ENCODE measurements at places on chromosomes 7 and 10.
A peak's percentile ranks its signal among the peaks of the same experiment; 100 is the strongest.

DNA sequence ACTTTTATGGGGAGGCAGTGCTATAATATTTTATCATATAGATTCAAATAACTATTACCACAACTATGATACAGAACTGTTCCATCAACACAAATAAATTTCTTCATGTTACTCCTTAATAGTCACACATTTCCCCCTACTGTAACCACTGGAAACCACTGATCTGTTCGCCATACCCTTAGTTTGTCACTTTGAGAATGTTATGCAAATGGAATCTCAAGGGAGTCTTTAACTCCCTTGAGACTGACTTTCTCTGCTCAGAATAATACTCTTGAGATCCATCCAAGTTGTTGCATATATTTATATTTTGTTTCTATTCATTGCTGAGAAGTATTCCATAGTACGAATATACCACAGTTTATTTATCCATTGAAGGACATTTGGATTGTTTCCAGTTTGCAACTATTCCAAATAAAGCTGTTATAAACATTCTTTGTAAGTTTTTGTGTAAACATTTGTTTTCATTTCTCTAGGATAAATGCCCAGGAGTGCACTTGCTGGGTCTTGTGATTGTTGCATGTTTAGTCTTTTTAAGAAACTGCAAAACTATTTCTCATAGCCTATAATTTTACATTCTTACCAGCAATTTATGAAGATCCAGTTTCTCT lies 19.7 kb upstream of the PON2 start:
- no peak for ATAC-seq

GRCh38 chr7:19442016-19442785 lies 266.6 kb downstream of the POLR1F start:
- ATAC-seq, result no peak

DNA sequence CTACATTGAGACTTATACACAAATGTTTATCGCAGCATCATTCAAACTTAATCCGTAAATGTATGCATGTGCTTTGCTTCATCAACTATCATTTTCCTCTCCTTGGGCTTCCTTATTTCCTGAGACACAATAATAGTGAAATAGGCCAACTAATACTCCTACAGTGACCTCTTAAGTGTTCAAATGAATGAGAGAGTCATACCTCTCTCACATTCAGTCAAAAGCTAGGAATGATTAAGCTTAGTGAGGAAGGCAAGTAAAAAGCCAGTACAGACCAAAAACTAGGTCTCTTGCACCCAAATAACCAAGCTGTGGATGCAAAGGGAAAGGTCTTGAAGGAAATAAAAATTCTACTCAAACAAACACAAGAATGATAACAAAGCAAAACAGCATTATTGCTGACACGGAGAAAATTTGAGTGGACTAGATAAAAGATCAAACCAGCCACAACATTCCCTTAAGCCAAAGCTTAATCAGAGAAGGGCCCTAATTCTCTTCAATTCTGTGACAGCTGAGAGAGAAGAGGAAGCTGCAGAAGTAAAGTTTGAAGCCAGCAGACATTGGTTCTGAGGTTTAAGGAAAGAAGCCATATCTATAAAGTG lies 72.3 kb downstream of the GLCCI1 start:
- peak; percentile 87 for ATAC-seq

- no peak for ATAC-seq
Measured at GRCh38 chr10:57952741-57953140, 315.0 kb downstream of the IPMK start.

DNA sequence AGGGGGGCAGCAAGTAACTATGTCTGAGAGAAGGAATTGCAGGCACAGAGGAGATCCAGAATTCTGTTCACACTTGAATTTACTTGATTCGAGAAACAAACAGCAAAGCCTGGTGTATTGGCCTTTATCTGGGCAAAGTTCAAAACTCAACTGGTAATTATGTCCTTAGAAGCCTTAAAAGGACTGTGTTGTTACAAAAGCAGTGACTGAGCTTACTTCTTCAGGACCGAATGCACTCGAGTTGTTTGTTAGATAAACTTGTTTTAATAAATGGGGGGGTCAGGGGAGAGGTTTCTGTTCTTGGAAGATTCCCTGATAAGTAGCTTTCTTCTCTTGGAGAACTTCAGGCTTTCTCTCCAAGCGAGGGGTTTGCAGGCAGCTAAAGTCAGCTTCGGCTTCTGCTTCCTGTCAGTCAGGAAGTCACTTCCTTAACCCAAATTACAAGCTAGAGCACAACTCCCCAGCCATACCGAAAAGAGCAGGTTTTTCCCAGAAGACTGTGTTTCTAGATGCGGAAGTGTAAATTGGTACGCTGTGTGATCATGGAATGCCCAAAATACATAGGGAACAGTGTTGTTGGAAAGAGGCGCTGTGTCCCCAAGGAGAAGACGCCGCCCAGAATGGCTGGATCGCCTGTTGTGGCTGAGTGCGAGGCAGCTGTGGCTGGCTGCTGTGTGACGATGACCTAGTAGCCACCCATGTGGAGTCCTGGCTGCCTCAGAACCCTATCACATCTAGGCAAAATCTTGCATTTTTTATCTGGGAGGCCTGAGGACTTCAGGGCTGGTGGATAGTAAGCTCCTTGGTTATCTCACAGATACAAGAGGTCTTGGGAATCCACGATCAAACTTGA lies 110.4 kb downstream of the TCF7L2 start:
- ATAC-seq, result no peak

DNA sequence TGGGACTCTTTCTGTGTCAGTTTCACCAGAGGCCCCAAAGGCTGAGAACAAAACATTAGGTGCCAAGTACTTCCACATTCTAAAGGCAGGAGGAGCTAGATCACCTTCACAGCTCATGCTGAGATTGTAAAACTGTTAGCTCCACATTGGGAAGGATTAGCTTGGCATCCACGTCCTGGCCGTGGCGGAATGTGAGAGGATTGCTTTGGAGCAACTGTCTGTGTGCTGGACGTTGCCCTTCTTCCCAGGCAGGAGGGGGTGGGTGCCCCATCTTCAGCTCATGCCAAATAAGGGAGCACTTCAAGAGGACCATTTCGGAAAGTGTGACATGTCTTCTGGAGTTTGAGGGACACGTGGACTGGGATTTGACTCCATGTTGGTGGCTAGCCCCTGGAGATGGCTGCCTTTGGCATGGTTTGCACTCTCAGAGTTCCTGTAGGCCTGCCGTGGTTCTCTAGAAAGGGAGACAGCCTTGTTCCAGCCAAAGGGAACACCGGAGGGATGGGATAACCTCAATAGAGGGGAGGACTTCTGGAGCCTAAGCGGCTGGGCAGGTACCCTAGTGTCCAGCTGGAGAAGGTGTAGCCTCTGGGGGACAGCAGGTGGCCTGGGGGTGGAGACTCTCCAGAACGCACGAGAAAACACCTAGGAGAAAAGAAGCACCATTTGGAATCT lies 19.9 kb upstream of the FMC1 start:
- ATAC-seq, result no peak

DNA sequence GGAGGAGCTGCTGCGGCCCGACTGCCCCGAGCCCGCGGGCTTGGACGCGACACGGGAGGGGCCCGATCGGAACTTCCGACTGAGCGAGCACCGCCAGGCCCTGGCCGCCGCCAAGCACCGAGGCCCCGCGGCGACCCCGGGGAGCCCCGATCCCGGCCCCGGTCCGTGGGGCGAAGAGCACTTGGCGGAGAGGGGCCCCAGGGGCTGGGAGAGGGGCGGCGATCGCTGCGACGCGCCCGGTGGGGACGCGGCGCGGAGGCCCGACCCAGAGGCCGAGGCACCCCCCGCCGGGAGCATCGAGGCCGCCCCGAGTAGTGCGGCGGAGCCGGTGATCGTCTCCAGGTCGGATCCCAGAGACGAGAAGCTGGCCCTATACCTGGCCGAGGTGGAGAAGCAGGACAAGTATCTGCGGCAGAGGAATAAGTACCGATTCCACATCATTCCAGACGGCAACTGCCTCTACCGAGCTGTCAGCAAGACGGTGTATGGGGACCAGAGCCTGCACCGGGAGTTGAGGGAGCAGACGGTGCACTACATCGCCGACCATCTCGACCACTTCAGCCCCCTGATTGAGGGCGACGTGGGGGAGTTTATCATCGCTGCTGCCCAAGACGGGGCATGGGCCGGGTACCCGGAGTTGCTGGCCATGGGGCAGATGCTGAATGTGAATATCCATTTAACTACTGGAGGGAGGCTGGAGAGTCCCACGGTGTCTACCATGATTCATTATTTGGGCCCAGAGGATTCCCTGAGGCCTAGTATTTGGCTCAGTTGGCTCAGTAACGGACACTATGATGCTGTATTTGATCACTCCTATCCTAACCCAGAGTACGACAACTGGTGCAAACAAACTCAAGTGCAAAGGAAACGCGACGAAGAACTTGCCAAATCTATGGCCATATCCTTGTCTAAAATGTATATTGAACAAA lies 1.4 kb downstream of the OTUD1 start:
- peak; percentile 43 for ATAC-seq

DNA sequence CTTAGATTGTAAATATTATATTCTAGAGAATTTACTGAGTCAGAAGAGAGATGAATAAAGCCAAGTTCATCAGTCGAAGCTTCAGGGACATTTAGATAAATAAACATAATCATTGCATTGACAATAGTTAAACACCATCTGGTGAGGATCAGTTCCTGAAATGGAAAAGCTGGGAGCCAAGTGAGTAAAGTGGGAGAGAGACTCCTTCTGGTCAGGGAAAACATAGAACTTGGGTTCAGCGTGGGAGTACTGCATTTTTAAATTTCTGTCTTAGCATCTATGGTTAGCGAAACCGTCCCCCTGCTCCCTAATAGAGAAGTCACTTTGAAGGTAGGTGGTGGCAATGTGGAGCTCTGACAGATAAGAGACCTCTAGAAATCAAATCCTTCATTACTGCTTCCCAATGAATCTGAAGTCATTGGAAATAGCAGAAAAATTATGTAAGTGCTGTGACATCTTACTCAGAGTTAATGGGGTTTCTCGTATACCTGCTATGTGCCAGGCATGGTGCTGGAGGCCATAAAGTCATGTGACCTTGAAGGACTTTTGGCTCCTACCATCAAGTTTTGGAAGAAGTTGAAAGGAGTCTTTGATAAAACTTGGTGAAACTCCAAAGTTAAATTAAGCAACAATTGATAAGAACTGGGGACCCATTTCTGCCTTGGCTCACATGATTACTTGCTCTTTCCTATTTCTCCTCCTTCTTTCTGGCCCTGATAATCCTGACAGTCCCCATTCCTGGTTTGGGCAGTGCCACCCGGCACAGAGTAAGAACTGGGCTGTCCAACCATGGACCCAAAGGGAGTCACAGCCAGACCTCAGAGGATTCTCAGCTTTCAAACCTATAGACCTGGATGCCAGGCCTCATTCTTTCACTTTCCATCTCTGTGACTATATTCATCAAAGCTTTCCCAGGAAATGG lies 211.2 kb downstream of the C7orf25 start:
- no peak for ATAC-seq

DNA sequence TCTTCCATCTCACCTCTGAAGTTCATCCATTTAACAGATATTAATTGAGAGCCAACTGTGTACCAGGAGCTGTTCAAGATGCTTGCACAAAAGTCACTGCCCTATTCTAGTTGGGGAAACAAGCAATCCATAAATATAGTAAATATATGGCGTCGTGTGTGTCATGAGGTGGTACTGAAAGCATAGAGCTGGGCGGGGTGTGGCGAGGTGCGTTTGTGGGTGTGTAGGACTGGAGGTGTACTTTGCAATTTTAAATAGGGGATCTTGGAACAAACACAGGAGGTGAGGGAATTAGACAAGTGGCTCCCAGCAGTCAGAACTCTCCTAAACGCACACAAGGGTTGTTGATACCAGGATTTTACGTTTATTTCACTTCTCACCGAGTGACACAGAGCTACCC lies 490 bp upstream of the ZNF239 start:
- ATAC-seq, result no peak

DNA sequence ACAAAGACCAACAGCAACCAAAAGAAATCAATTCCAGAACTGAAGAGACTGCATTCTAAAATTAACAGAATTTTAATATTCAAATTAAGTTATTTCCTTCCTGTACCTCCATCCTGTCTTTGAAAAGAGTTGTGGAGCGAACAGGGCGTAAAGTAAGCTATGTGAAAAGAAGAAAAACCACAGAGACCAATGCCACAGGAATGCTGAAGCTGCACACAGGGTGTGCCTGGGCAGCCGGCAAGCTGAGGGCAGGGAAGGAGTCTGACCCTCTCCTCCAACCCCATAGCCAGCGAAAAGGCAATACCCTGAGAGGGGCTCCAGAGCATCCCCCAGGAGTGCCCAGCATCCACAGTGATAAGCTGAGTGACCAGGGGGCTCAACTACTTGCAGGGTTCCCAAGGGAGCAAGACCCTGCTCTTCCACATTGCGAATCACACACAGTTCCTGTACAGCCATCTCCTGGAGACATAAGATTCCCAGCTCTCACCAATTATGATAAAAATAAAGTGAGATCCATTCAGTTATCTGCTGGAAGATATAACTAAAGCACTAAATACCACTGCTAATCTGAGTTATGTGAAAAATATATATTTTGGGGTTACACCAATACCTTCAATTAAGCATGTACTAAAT lies 93.8 kb downstream of the PARD3 start:
- ATAC-seq, result no peak

GRCh38 chr10:96061232-96061631 lies 17.8 kb downstream of the CCNJ start:
- no peak for ATAC-seq

DNA sequence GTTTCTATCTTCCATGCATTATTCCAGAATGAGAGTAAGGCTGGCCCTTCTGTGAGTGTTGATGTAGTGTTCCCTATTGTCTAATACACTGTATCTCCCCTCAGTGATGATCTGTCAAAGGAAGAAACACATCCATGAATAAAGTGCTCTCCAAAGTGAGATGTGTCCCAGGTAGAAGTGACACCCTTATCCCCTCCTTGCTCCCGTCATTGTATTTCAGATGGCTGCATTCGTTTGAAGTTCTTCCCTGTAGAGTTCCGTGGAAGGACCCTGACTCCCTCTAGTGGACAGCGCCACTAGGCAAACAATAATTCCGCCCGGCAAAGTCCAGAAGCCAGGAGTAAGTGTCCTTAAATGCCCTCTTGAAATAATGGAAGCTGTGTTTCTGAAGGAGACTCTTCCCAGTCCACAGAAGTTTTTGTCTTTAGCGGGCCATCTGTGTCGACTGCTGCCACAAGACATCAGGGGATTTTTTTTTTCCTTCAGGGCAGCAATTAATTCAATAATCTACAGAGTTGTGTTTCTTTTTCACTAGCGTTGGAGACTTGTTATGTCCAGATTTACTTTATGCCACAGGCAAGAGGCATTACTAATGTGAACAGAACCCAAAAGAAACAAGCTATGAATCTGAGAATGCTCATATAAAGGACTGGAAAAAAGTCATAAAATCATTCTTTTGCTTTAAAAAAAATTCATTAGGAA lies 64.6 kb downstream of the THNSL1 start:
- peak; percentile 83 for ATAC-seq

DNA sequence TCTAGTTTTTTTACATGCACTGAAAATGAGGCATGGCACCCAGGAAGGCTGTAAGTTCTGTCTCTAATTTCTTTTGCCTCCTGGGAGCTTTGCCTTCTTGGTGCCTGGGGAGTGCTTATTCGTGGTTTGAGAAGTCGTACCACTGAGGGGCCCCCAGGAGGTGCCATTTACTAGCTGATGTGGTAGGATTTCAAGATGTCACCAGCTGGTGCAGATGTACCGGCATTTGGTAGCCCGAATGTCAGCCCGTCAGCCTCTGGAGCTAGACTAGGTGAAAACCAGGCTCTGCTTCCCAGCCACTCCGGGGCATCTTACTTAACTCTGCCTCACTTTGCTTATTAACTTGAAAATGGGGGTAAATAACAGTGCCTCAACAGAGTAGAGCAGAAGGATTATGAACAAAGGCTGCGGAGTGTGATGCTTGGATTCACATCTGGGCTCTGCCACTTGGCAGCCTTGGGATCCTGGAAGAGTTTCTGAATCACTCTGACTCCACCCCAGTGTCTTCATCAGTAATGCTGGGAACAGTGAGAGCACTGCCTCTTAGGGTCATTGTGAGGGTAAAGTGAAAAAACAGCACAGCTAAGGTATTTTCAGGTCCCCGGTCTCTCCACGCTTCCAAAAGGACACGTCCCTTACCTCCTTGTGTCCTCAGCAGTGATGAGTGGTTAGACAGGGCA lies 31.4 kb upstream of the BTBD16 start:
- ATAC-seq, result no peak
